HT-29 (cell line): ENCODE measurements at places on chromosomes 4 and X.

DNA sequence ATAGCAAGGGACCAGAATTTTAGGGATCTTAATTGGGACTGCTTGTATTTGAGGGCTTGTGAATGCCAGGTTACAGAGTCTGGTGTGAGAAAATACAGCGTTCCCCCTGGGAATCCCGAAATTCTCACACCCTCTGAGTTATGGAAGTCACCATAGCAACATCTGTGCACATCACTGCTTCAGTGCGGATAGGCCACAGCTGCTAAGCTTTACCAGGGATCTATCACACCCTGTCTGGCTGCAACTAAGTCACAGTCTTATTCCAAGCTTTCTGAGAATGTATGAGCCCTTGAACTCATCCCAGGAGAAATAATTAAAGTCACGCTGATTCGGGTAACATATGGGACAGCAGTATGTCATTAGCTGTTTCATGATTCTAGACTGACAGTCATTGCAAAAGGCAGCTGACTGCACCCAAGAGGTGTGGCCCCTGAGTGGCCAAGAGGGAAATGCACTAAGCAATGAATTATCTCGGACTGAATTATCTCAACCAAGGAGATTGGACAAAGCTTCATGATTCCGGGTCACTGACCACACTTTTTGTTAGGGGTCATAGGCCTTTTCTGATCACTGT, 46.7 kb upstream of the BTC start:
- no peak for DNase-seq

GRCh38 chr4:78706302-78706701, 69.8 kb upstream of the BMP2K start:
- DNase-seq, result peak; percentile 21

GRCh38 chrX:56812515-56813105, 83.6 kb downstream of the NBDY start:
- no peak for DNase-seq

DNA sequence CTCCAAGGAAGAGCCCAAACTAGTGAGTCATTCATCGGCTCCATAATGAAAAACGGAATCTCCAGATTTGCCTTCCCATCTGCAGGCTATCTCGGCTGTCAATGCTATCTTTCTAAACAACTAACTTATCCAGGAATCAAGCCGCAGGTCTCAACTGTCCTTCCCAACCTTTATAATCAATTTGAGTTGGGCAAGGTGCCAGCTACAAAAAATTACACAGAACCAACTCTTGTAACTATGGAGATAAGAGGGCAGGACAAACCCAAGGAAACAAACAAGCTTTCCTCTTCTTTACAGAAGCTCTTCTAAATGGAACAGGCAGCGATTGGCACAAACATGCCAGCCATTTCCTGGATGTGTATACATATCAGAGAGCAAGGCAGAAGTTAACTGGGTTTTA, 61.2 kb upstream of the RAI2 start:
- DNase-seq, result peak; percentile 16

GRCh38 chr4:121946644-121947043, 5.2 kb downstream of the TRPC3 start:
- no peak for DNase-seq

- DNase-seq, result no peak
These were observed 139.4 kb upstream of the OTUD4 start for GRCh38 chr4:145319751-145320150.

DNA sequence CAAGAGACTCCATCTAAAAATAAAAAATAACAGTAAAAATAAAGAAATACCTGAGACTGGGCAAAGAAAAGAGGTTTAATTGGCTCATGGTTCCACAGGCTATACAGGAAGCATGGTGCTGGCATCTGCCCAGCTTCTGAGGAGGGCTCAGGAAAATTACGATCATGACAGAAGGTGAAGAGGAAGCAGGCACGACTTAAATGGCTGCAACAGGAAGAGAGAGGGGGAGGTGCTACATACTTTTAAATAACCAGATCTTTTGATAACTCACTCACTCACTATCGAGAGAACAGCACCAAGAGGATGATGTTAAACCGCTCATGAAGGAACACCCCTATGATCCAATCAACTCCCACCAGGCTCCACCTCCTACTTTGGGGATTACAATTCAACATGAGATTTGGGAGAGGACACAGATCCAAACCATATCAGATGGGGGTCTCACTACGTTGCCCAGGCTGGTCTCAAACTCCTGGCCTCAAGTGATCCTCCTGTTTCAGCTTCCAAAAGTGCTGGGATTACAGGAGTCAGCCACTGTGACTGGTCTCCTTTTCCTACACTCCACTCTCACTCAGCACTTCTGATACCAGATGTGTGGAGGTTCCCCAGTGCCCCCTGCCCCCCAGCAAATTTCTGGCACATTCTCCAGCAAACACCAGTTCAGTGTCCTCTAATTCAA, 11.9 kb upstream of the ZNF157 start:
- no peak for DNase-seq

- no peak for DNase-seq
These were observed 2.1 kb upstream of the PCDH7 start for GRCh38 chr4:30718021-30718542.

DNA sequence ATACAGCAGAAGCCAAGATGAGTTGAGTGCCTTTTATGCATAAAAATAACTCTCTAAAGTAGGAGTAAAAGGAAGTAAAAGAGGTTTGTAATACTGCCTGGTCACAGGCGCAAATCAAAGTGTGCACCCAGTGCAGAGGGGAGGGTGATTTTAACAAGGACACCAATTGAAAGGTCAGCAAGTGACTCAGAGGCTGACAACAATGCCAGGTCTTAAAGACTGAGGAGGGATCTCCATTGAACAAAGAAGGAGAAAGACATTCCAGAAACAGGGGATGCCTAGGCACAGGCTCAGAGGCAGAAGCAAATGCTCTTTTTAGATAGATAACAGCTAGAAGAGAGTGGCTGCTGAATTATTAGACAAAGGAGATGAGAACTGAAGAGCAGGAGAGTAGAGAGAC, 297.4 kb upstream of the VCX start:
- no peak for DNase-seq

GRCh38 chr4:17934286-17934685, 87.3 kb downstream of the LCORL start:
- no peak for DNase-seq

GRCh38 chr4:108536577-108536976, 83.8 kb upstream of the RPL34 start:
- DNase-seq, result peak; percentile 65

- no peak for DNase-seq
These were observed 65.2 kb downstream of the PSAPL1 start for GRCh38 chr4:7369511-7369910.

DNA sequence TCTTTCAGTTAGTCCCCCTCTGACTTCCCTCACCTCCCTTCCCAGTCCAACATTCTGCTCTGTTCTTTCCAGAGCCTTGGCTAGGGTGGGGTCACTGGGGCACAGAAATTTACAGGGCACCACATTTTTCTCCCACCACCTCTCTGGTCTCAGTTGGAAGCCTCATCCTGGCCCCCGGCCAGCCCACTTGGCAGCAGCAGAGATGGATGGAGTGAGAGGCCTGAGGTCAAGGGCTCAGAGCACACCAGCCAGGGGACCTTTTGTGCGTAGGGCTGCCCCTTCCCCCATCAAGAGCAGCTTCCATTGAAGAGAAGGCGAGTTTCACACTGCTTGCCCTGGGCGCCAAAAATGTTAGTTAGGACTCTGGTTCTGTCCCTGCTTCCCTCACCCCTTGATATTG, 230.9 kb downstream of the SOX3 start:
- no peak for DNase-seq

DNA sequence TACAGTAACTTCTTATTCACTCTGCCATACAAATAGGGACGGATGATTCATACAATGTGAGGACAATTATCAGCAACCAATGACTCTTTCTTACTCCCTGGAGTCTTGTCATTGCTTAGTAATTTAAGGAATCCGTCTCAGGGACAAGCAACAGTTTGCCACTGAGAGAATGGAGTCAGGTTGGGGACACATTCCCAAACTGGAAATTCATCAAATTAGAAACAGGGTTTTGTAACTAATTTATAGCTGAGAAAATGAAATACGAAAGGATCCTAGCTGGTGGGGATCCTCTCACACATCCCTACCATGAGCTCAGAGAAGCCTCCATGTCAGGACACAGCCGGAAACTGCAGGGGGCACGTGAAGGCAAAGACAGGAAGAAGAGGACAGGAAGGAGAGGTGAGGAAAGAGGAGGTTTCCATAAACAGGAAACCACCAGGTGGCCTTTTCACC, 50.4 kb upstream of the KDR start:
- no peak for DNase-seq

DNA sequence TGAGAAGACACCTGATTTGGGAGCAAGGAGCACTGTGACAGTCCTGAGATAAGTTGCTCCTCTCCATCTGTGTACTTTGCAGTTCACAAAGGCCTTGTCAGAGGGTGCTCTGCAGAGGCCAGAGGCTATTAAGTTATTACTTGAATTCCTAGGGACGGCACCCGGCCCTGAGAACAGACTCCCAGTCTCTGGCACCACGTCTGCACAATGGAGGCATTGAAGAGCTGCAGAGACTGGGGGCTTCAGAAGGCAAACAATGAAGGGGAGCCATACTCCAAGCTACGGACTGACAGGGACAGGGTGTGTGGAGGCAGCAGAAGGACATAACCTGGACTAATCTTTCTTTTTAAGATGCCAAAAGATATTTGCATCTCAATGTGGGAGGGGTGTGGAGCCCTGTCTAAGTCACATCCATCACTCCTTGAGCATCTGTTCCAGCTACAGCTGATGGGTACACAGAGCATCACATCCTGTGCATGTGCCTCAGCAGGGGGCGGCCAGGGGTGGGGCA, 11.5 kb downstream of the RASGEF1B start:
- DNase-seq, result no peak

DNA sequence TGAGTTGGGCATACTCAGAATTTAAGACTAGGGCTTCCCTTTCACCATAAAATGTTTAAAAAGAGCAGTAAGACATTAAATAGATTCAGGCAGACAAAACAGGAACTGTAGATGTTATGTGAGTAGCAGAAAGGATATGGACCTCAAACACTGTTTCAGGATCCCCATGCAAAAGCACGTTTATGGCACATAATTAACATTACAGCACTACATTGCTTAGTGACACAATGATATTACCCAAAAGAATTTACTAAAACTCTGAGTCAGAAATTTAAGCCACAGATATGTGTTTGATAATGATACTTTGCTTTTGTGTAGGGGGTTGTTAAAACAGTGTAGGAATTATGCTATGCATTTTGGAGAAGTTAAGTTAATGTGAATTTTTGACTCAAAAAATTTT, 266.3 kb downstream of the PDGFC start:
- DNase-seq, result no peak

DNA sequence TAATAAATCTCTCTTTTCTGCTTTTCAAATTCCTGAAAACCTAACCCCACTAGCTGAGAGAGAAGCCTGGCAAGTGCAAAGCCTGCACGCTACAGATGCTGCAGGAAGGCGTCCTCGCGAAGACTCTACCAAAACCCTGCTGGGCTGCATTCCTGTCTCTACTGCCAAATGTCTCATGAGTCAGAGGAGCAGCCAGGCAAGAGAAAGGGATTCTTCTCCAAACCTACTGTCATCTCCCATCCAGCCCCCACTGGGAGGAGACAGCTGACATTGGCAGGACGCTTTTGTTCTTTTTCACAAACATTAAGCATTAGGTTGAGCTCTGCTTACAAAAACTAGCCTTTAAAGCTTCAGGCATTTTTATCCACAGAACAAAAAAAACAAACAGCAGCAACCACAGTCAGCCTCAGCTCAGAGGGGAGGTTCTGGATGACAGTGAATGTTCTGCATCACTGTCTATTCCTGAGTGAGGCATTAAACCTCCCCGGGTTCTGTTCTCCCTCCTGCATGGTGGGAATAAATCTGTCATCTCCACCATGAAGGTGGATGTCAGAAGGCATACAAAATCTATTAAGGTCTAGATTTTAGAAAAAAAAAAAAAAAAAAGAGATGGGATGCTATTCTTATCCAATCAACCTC, 18.0 kb downstream of the CRMP1 start:
- no peak for DNase-seq

DNA sequence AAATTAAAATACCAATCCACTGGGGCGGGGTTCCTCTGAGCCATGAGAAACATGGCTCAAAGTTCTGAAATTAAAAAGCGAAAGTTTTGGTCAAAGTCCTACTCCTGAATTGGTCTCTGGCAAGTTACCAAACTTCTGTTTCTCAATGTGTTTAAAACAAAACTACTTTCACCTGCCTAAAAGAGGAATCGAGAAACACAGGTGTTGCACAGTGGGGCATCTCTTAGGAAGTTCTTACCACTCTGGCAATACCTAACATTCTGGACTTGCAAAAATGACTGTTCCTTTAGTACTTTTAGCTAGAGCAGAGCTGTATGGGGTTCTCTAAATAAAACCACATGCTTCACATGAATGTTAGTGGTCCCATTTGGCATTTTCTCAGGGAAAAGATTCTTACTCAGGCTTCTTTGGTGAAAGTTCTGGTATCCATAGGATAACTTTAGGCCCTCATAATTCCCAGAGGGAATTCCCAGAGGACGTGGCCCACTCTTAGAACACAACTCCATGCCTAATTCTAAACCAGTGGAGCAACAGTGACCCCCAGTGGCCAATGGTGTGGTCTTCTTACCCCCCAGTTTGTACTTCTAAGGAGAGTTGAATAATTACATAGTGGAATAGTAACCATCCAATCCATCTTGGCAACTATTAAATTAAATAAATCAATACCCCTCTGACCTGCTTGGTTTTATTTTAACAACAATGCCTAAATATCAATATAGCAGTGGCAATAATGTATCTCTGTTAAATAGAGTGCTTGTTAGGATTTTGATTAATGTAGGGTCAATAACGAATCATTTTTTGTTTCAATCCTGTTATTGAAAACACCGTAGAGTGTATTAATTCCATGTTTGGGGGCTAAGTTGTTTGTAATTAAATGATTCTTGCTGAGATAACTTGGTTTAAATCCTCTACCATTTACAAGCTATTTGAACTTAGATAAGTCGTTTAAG, 21.9 kb downstream of the BMP3 start:
- peak; percentile 93 for DNase-seq

DNA sequence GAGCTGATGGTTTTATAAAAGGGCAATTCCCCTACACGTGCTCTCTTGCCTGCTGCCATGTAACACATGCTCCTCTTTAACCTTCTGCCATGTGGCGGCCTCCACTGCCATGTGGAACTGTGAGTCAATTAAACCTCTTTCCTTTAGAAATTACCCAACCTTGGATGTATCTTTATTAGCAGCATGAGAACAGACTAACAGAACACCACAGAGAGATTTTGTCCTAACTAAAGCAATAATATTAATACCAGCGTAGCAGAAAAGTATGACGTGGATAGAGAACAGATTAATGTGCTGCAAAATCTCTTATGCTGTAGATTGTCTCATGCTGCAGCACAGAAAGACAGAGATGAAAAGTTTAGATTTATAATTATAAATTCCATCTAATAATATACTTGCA, 23.1 kb downstream of the AIMP1 start:
- DNase-seq, result no peak

DNA sequence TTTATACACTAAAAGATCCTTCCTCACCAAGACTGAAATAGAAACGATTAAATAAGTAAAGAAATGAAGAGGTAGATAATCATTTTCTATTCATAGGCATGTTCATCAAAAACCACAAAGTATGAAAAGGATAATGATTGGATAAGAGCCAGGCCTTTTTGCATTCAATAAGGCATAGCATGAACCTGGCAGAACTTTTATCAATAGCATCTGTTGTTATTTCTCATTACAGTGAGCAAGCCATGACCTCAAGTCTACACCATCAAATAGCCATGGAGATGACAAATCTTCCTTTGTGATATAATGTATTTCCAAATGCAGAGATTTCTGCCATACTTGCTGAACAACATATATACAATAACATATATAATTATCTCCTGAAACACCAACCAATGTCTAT, 206.0 kb upstream of the SLC7A11 start:
- DNase-seq, result no peak

GRCh38 chr4:153789741-153790499, 1.0 kb upstream of the SFRP2 start:
- no peak for DNase-seq
